Fibroblast of skin of right quadriceps (primary cell): ENCODE measurements at places on chromosomes 5 and 9.

GRCh38 chr9:26551971-26552370, 340.6 kb downstream of the CAAP1 start:
- DNase-seq, result no peak

- no peak for DNase-seq
Observed at GRCh38 chr9:7388755-7389154, 410.8 kb downstream of the DMAC1 start.

DNA sequence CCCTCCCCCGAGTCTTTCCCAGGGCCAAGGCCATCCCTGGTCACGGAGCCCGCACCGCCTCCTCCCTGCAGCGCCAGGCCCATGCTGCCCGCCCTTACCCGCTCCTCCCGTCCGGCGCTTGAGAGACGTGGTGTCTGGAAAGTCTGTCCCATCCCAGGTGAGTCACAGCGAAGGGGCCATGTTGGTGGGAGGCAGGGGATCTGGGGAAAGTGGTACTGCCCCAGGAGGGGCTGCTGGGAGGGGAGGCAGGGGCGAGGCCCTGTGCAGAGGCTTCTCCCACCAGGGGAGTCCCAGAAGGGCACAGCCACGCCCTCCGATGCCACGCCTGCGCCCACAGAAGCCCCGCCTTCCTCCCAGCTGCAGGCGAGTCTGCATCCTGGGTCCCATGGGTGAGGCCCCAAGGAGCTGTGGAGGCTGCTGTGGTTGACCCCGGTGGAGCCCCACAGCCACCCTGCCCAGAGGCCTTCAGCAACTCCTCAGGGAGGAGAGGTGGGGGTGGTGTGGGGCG, 107.0 kb upstream of the PPP1R26 start:
- no peak for DNase-seq

- no peak for DNase-seq
Observed at GRCh38 chr5:105696440-105696839, 1974.3 kb downstream of the EFNA5 start.

DNA sequence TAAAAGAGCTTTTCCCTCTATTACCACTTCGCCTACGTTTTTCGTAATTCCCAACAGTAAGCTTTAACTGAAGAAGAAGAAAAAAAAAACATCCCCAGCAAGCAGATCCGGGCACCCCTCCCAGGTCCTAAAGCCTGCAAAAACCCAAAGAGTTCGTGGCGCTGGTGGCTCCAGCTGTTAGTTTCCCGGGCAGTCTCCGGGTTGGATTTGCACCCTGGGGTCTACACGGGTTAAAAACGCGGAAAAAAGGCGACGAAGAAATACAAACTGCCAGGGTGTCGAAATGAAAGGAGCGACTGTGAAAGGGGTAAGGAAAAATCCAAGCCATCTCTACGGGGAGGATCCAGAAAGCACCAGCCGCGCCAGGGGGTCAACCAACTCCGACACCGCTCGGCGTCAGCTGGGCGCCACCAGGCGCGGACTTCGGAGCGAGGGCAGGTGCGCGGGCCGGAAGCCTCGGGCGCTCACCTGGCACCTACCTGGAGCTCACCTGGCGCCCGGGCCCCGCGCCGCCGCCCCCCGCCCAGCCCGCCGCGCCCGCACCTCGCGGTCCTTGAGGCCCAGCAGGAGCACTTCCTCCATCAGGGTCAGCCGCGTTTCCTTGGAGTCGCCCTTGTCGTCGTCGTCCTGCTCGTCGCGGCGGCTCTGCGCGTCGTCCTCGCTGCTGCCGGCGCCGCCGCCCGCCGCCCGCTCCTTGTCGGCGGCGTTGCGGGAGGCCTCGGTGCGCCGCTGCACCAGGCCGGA, 680 bp downstream of the GOLPH3 start:
- peak; percentile 60 for DNase-seq

- no peak for DNase-seq
Observed at GRCh38 chr9:136297766-136298735, 5.8 kb downstream of the CCDC187 start.

- peak; percentile 72 for DNase-seq
Observed at GRCh38 chr9:96209407-96210271, 92.3 kb downstream of the HSD17B3 start.

DNA sequence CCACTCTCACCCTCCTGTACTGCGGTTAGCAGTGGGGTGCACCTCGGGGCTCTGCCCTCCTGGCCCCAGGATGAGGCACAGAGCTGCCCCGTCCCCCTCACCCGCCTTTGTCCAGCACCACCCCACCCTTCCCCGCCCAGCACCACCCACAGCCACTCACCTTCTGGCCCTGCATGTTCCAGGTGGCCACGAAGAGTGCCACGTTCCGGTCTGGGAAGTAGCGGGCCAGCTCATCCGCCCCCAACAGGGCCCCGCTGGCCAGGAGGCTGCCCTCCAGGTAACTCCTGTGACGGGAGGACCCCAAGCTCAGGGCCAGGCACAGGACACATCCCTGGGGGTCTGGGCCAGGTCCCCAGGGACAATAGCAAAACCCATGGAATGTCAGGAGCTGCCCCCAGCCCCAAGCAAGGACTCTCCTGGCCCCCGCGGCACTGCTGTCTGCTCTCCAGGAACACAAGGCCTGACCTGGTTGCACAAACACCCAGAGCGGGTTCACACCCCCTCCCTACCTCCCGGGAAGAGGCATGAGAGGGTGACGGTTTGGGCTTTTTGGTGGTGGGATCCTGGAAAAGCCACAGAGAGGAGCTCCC, 5.0 kb downstream of the INPP5E start:
- DNase-seq, result no peak

DNA sequence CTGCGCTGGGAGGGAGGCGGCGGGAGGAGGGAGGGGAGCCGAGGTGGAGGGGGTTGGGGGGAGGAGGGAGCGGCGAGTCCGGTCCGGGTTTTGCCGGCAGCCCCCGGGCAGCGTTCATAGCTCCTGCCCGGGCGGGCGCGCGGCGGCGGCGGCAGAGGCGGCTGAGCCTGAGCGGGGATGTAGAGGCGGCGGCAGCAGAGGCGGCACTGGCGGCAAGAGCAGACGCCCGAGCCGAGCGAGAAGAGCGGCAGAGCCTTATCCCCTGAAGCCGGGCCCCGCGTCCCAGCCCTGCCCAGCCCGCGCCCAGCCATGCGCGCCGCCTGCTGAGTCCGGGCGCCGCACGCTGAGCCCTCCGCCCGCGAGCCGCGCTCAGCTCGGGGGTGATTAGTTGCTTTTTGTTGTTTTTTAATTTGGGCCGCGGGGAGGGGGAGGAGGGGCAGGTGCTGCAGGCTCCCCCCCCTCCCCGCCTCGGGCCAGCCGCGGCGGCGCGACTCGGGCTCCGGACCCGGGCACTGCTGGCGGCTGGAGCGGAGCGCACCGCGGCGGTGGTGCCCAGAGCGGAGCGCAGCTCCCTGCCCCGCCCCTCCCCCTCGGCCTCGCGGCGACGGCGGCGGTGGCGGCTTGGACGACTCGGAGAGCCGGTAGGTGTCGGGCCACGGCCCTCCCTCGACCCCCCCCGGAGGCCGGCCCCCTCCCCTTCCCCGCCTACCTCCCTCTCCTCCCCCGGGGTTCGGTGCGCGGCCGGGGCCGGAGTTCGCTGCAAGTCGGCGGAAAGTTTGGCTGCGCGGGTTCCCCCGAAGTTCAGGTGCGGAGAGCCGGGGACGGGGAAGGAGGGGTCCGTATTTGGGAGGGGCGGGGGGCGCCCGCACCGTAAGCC, at the start of gene CXXC5:
CXXC5 (plus strand) TSS at position 145 of the 877 bp plus-strand sequence. CDS start 32,175 bp downstream, outside the sequence.
- peak; percentile 87 for DNase-seq

DNA sequence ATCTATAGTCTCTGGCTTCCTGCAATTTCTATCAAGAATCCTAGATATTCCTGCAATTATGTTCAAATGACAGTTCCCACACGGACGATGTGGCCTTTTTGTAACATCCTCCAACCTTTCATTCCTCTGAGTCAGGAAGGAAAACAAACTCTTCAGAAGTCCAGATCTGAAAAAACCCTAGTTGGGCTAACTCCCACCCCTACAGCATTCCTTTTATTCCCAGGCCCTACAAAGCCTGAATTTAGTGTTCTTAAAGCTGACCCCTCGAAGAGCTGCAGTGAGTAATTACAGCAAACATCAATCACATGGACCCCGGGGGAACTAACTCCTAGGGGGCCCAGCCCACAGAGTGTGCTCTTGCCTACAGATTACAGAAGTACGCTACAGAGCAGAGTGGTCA, 99.7 kb downstream of the SERINC5 start:
- peak; percentile 13 for DNase-seq

- no peak for DNase-seq
Observed at GRCh38 chr5:32000731-32001130, 173.4 kb downstream of the GOLPH3 start.

GRCh38 chr9:87884578-87885459, 2.1 kb downstream of the SPATA31E1 start:
- DNase-seq, result no peak

- DNase-seq, result no peak
Observed at GRCh38 chr5:156400231-156400986, 73.4 kb downstream of the SGCD start.

GRCh38 chr9:99628285-99628684, 193.4 kb upstream of the NR4A3 start:
- no peak for DNase-seq

- DNase-seq, result no peak
Observed at GRCh38 chr5:89883967-89884366, 525.6 kb downstream of the CETN3 start.

- DNase-seq, result no peak
Observed at GRCh38 chr9:92613268-92614122, 56.4 kb downstream of the IPPK start.

DNA sequence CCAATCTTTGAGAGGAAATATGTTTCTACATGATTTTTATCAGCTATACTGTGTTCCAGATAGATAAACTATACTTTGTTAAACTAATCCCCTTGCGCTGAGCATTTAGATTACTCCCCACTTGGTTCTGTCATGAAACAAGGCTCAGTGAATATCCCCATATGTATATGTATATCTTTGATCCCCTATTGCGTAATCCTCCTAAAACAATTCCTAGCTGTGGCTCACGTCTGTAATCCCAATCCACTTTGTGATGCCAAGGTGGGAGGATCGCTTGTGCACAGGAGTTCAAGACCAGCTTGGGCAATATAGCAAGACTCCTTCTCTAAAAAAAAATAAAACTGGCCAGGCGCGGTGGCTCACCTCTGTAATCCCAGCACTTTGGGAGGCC, 2.7 kb downstream of the PHYHD1 start:
- DNase-seq, result no peak

DNA sequence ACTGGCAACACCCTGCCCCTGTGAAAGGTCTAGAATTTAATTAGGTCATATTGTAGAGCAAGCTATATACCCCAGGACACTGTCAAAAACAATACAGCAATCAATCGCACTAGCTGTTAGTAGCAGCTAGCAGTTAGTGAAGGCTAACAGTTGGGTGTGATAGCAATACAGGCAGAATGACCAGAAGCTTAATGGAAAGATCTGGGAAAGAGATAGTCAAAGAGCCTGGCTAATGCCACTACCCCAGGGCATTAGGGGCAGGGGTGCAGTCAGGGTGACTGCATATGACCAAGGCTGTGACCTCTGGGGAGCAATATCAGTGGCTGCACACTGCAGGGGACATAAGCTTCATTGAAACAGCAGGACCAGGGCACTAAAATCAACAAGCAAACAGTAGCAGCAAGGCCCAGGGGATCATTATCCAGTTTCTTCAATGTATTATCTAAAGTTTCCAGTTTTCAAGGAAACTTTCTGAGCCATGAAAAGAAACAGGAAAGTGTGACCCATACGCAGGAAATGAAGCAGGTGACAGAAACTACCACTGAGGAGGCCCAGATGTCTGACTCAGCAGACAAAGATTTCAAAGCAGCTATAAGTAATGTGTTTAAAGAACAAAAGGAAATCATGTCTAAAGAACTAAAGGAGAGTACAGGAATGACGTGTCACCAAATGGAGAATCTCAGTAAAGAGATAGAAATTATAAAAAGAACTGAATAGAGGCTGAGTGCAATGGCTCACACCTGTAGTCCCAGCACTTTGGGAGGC, 82.4 kb downstream of the ZNF354C start:
- DNase-seq, result peak; percentile 28

GRCh38 chr9:74493512-74493911, 3.6 kb upstream of the RORB start:
- no peak for DNase-seq

DNA sequence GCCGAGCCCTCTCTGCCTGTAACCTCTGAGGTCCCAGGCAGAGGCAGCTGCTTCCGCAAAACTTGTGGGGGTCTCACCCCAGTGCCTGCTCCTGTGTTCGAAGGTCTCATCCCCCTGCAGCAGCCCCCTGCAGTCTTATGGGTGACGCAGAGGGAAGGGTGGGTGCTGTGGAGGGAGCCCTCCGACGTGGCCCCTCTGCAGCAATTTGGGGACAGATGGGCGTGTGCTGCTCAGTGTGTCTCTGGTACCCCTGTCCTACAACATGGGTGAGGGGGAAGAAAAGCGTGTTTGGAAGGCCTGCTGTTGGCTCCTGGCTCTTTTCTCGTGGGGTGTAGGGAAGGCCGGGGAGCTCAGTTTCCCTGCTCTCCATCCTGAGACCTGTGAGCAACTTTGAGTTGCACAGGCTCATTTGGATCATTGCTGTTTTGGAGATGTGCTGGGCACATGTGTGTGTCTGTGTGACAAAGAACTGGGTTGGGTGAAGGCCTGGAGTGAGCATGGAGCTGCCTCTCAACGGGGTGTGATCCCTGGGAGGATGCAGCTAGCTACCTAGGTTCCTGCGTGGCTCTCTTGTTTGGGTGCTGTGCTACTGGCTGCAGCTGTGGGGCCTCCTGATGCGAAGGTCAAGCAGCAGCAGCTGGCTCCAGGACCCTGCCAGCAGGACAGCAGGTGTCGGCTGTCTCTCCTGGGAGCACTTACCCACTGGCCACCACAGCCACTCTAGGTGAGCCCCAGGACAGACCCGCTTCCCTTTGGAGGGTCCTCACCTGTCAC, 179.6 kb upstream of the PITX1 start:
- no peak for DNase-seq

DNA sequence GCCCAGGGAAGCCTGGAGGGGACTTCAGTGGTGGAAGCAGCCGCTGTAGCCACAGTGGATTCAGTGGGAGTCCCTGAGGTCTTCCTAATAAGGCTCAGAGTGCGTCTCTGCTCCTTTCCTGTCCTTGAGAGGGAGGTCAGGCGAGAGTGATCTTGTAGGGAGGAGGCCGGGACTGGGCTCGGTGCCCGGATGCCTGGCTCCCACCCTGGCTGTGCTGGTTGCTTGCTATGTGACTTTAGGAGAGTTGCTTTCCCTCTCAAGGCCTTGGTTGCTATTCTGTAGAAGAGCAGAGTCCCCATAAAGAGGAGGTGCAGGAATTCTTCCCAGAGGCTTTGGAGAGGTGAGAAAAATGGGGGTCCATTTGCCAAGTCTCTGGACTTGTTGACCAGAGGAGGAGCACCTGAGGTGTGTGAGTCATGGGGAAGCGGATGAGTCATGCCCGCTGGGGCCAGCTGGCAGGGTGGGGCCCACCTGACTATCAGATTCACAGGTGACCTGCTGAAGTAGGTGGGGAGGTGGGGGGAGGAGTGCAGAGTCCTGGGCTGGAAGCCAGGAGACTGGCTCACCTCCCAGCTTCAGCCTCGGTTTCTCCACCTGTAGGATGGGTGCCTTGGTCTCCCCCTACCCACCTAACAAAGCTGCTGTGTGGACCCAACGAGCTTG, 13.8 kb downstream of the GSN start:
- DNase-seq, result no peak

- peak; percentile 34 for DNase-seq
Observed at GRCh38 chr9:90815183-90815943, 13.7 kb downstream of the SYK start.

GRCh38 chr9:99590840-99591239, 230.8 kb upstream of the NR4A3 start:
- no peak for DNase-seq
